Stimulated activated CD8-positive, alpha-beta memory T cell treated with anti-CD3 and anti-CD28 coated beads, Interleukin-12 subunit alpha, Interleukin-12 subunit beta, amount 100 ng/mL, for 4 hours (primary cell): ENCODE measurements at places on chromosomes 2 and 18.

- no peak for DNase-seq
Measured at GRCh38 chr2:109663721-109664120, 49.6 kb downstream of the SOWAHC start.

DNA sequence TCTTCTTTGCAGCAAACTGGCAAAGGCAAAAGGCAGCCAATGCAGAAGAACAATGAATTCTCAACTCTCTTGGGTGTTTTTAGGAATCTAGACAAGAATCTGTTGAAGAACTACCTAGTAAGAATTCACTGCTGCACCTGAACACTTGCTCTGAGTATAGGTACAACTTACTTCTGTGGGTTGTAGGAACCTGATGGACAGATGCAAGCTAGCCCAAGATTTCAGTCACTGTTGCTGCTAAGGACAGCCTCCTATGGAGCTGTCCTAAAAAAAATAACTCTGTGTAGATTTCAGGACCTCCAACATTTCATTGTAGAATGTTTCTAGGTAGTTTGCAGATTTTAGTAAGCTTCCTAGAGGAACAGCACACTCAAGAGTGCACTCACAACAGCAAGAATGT lies 363.5 kb downstream of the CBLN2 start:
- no peak for DNase-seq

DNA sequence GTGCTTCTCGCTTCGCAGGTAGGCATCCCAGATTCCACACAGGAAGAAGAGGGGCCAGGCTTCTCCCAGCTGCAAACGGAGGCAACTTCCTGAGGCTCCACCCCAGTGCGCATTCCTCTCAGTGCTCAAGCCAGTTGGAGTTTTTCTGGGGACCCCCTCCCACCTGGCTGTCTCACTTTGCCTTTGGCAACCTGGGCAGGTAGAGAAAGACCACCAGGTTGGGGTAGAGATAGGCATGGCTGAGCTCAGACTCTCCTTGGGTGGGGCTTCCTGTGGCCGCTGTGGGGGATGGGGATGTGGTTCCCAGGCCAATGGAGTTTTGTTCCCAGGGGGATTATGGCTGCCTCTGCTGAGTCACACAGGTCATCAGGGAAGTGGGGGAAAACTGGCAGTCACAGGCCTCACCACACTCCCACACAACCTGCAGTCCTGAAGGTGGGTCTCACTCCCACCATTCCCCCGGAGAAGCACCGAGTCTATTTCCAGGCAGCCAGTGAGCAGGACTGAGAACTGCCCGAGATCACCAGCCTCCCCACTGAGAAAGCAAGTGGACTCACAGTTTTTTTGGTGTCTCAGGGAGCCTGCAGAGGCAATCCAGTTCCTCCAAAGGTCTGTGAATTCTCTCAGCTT lies 38.1 kb downstream of the SLC39A10 start:
- no peak for DNase-seq

- DNase-seq = no peak
Measured at GRCh38 chr2:203551778-203552177, 16.7 kb upstream of the RAPH1 start.

DNA sequence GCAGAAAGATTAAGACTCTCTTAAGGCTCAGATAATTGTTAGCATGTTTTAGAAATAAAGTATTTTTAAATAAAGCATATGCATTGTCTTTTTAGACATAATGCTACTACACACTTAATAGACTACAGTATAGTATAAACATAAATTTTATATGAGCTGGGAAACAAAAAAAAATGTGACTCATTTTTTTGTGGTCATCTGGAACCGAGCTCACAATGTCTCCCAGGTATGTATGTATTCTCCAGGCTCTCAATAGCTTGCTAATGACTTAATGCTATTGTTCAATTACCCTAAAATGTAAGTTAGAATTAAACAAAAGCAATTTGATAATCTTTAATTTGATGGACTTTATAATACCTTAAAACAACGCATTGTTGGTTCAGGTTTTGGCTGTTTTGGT lies 167.2 kb downstream of the NUP35 start:
- no peak for DNase-seq

DNA sequence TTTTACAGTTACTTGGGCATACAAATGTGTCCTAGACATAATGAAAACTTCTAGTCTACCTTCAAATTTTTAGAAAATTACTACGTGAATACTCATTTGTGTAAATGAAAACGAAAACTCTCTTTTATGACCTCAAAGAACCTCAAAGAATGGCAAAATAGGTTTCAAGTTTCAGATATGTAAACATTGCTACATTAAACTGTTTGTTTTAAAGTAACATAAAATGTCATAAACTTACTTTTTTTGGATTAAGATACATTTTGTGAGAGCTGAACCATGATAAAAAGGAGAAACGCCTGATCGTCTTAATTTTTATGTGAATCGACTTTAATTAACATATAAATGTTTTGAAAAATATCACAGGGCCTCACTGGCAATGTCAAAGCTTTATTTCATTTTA lies 91.4 kb downstream of the PPP1R1C start:
- DNase-seq = no peak

DNA sequence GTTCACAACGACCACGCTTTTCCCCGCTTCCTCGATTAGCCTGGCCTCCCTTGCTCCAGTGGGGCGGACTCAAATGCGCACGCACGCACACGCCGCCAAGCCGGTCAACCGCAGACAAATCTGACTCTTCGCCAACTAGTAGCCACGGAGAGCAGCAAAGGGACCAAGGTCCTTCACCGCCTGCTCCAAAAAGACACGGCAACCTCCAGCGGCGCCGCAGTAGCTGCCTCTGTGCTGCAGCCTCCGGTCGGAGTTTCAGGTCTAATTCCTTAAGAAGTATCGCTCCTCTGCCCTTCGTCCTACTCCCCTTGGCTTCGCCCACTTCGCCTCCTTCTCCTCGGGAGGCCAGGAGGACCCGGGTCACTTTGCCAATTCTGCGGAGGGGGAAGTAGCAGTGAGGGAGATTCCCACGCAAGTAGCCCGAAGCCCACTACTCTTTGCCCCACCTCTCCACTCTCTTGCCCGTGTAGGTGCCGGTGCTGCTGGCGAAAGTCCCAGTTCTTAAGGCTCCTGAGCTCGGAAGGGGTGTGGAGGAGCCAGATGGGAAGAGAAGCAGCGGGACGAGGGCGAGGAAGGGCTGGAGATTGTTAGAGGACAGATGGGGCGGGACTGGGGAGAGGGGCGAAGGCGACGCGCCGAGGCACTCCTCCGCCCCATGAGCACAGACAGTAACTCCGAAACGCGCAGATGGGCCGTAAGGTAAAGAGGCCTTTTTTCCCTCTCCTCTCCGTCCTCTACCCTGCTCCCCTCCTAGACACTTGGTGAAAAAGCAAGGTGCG lies 615 bp downstream of the AKAIN1 start:
- DNase-seq = no peak
